ENCODE measurements at places on chromosomes 3 and 15.
A peak's percentile ranks its signal among the peaks of the same experiment; 100 is the strongest.

GRCh38 chr3:55534876-55535275, 47.8 kb upstream of the WNT5A start:
- DNase-seq: no peak

GRCh38 chr3:29649815-29650547, 369.1 kb downstream of the RBMS3 start:
- DNase-seq: peak; percentile 11

DNA sequence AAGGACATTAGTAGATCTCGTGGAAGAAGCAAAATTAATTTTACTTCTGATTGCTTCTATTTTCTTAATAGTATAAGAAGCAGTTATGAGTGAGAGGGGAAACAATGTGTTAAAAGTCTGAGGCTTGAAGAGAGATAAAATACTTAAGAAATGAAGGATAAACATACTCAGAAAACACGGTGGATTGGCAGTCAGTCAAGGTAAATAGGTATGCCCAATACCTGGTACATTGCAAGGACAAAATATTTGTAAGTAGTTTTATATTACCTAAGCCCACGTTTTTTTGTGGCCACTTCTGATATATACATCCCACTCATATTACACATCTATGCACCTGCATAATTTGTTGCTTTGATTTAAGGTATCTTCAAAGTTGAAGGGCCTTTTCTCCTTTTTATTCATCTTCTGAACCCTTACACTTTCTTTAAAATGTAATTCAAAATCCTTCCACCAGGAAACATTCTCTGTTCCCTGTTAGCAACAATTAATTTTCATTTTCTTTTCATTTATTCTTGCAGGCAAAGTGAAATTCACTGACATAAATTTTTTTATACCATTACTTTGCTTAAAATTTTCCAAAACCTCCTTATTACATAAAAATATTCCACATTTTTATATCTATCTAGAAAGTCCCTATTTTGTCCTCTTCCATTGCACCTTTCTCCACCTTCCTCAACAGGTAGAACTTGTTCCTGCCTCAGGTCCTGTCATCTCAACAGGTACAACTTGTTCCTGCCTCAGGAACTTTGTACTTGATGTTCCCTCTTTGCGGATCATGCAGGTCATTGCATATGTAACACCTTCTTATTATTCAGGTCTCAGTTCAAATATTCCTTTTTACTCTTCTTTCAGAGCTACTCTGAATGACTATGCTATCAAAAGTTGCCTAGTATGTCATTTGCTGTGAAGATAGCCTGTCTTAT, 755.7 kb upstream of the ALCAM start:
- no peak for DNase-seq

DNA sequence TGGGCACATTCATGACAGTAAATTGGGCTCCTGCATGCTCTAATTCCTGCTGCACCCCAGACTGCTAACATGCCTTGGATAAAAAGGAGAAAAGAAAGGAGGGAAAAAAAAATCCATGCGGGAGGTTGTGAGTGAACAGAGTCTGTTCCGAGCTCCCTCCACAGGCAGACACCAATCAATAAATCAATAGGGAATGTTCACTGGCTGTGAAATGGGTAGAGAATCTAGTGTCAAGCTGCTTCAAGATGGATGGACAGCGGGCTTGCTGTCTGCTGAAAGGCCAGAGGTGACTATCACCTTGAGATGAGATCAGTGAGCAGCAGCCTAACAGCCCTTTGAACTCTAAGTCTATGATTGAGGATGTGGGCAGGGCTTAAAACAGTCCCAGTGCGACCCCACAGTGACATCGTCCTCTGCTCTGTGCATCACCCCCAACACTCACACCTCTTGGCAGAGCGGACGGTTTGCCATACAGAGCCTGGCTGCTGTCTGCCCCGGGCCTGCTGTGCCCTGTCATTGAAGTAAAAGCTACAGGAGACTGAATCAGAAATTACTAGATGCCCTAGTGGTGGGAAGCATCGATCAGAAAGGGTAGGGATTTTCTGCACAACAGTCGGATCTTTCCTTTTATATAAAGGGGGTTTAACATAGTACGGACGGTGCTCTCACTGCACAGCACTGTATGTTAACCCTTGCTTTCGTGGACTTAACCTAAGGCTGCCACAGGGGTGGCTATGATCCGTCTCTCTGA, 247.9 kb upstream of the ONECUT1 start:
- no peak for DNase-seq

DNA sequence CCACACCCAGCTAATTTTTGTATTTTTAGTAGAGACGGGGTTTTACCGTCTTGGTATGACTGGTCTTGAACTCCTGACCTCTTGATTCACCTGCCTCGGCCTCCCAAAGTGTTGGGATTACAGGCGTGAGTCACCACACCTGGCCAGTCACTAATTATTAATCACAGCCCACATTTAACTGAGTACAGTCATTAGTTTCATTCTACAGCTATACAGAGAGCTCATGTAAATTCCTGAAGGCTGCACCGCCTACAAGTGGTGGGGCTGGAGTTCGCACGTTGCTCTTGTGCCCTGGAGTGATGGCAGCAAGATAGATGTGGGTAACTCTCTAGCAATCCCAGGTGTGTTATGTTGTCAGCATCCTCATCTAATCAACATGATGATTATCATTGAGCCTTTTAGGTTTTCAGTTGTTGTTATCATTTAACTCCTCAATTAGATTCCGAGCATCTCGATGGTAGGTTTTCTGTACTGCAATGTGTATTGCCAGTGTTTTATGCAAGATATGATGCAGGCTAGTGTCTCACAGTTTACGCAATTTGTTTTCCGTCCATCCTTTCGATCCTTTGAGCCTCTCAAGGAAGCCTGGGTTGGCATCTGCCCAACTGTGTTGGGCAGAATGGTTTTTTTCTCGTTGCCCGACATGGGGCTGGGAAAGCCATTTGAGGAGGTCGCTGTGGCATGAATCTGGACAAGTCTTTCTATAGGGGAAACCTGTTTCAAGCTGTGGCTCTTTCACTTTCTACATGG, 216.3 kb downstream of the LPP start:
- no peak for DNase-seq

DNA sequence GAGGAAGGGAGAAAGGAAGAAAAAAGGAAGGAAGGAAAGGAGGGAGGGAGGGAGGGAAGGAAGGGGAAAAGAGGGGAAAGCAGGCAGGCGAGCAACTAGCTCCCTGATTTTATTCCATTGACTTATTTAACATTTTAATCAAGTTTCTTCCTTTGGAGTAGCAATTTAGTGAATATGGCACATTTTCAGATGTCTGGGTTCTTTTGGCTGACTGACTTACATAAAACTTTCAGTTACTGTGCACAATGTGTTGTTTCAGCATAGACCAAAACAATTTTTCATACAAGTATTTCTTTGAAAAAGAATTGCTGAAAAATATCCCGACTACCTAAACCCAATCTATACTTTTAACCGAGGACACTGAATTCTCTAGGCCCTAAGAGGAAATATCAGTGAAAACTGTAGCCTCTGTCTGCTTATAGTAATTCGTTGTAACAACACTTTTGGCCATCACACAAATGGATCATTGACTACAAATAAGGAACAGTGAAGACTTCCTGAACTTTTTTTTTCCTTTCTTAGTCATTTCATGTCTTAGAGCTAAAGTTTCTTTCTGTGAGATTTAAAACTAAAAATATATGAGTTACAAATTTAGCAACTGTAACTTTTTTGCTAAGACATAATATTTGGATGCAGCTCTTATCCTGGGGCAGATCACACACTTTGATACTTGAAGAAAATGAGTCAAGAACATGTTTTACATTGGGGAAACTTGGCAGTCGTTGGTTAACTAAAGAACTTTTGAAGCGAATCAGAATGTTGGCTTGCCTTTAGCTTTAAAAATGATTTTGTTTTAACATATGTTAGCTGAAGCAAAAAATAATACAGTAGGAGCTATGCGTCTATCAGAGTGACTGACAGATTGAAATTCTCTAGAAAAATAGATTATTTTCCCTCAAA, 79.6 kb downstream of the SOX2 start:
- DNase-seq: no peak

- DNase-seq: peak; percentile 20
Observed at GRCh38 chr15:73956743-73957135, 30.5 kb downstream of the LOXL1 start.

- DNase-seq: peak; percentile 17
Observed at GRCh38 chr15:90872486-90873184, 4.2 kb downstream of the FURIN start.

DNA sequence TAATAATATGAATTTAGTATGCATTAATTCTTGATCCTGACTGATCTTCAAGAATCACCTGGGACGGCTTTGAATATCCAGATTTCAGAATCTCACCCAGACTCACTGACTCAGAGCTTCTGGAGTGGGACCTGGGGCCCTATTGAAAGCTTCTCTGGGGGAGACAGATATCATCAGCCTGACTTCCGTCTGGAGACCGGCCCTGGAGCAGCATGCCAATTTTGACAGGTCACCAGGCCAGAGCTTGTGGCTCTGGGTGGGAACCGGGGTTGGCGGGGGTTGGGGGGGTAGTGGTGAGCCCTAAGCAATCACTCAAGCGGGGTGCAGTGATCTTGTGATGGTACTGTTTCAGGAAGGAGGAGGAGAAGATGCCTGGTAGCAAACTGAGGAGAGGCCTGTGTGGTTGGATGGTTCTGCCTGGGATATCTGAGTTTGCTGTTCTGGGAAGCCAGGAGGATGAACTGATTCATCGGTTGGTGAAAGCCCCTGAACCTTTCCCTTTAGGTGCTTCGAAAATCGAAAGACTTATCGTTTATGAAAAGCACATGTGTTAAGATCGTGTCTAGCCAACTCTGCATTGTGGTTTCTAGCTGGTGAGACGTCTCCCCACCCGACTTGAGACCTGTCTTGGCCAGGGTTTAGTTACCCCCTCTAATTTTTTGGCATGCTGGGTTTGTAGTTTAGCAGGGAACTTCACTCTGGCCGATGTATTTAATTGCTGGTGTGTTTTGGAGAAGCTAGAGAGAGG, 263.9 kb upstream of the C2CD4B start:
- DNase-seq: no peak

DNA sequence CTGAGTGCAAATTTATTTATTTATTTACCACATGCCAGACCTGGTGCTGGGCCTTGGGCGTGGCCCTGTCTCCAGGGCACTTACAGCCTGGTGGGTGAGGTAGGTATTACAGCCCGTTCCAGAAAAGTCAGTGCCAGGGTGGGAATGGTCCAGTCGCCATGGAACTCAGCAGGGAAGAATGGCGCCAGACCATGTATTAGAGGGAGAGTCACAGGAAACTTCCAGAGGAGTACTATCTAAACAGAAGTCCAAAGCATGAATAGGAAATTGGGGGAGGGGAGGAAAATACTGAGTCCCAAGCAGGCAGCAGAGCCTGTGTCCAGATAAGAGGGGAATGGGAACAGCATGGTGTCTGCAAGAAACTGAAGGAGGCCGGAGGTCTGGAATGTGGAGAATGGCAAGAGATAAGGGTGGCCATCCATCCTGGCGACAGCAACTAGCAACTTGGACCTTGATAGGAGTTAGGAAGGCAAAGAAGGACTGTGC, 27.0 kb downstream of the SH3BP5 start:
- DNase-seq: no peak

DNA sequence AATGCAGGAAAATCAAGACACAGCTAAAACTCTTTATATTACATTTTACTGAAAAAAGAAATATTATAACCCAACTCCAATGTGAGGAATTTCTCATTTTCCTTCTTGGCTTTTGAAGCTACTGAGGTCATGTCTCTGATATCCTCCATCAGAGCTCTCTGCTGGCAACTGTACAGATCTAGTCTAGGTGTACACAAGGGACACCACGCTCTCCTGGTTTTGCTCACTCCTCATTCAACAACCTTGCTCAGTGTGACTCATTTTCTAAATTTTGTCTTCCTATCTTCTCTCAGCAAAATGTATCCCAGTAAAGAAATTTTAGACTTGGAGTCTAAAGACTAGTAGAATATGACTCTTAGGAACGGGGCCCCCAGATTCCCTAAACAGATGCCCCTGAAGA, 144.3 kb downstream of the KCNMB2 start:
- DNase-seq: no peak

DNA sequence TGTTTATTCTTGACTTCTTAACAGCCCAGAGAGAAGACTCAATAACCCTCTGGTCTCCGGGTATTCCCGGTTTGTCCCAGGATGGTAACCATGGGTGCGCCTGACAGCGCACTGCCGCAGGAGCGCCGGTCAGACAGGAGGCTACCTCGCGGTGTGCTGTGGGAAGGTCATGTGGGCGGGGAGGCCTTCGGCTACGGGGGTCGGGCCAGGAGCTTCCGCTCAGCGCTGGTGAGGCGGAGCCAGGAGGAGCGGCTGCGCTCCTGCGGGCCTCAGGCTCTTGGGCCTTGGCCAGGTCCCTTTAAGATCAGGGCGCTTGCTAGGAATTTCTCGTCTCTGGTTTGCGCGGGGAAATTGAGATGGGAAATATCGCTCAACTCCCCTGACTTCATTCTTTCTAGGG, 182.3 kb upstream of the NDN start:
- no peak for DNase-seq

GRCh38 chr3:32551496-32551895, 19.2 kb downstream of the DYNC1LI1 start:
- no peak for DNase-seq

DNA sequence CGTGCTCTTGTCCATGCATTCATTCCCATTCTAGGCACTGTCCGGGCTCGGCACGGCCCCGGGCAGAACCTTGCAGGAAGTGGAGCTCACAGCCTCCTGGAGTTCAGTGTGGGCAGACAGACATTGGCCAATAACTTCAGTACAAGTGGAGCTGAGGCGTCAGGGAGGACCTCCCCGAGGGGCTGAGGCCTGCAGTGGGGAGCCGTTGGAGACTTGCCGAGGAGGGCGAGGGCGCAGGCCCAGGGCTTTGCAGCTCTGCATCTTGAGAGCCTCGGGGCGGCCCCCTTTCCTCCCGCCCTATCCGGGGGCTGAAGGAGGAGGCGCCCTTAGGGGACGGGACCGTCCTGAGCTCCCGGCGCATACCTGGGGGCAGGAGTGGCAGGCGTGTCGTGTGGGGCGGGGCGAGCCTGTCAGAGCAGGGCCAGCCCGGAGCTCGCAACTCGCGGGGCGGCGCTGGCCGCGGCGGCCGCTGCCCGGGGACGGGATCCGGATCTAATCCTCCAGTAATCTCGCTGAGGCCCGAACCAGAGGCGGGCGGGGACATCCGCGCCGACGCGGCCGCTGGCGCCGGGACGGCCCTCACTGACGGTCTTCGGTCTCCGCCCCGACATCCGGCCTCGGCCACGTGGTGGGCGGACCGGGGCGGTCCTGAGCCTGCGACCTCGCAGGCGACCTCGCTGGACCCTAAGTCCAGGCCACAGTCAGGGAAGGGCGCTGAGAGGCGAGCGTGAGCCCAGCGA, at the start of gene ACY1:
ACY1 (plus strand) TSS at position 698 of the 740 bp plus-strand sequence. CDS start 530 bp downstream, outside the sequence.
- DNase-seq: peak; percentile 76

- DNase-seq: no peak
Observed at GRCh38 chr15:49990835-49991545, 128.0 kb downstream of the ATP8B4 start.

DNA sequence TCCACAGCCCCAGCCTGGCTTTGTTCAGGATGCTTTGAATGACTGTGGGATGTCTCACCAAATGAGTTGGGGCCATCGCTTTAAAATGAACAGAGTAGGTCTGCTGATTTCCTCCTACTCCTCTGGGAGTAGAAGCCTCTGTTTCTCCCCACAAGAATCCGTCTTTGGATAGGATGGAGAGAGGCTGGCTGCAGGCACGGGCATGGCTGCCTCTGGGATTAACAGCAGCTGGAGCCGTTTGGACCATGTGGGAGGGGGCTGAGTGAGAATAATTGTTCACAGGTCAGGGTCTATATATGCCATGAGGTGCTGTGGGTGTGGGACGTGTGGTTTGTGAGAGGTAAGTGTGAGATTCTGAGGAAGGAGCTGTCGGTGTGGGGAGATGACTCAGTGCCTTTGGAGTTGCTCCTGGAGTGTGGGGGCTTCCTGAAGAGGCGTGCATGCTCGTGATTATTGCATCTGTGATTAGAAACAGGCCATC, 48.0 kb upstream of the APEH start:
- DNase-seq: no peak

All from CD4-positive, alpha-beta T cell treated with Interleukin-1 beta for 1 hour (primary cell).